NCI-H1092 (cell line): ENCODE measurements at places on chromosomes 6 and 20.

GRCh38 chr20:43564993-43565757 lies 6.3 kb downstream of the SGK2 start:
- no peak for DNase-seq

DNA sequence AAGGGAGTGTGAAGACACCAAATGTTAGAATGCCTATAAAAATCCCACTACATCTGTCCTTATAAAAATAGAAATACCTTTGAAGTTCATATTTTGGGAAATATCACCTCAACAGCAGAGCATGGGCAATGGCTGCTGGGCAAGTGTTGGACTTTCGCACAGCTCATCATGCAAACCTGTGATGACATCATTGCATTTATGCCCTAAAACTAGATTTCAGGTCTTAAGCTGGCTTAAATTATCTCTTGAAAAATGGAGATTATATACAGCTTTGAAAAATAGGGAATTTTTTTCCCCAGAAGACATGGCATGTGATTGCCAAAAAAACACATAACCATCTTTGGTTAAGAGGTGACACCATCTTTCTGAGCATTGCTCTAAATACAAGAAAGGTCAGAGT lies 197.8 kb downstream of the UST start:
- no peak for DNase-seq

DNA sequence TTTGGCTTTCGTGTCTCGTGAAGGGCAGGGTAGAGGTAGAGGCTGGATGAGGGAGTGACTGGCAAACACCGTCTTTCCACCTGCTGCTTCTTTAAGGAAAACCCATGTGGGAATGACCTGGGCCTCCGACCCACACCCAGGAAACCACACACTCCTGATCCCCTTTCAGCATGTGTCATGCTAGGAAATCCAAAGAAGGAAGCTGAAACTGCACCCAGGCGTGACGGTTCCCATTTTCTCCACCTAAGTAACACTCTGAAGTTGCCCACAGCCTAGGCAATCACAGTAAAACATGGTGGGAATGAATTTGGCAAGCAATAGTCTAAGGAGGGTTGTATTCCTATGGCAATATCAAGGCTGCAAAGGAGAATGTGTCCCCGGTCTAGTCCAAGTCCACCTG lies 538.4 kb upstream of the NOX3 start:
- DNase-seq: no peak

- DNase-seq: no peak
Measured at GRCh38 chr20:24764794-24765202, 184.3 kb upstream of the CST7 start.

DNA sequence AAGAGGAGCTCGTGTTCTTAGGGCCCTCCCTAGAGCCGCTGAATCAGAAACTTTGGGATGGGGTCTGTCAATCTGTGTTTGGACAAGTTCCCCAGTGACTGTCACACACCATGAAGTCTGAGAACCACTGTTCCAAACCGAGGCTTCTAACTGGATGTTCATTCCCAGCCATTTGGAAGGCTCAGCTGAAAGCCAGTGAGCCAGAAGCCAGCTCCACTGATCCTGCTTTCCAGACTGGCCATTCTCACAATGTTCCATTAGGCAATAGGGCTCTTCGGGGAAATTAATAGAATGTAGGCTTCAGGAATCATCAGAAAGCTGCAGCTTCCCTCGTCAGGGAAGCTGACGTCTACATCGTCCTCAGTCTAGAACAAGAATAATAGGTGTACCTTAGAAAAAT lies 90.8 kb upstream of the QKI start:
- DNase-seq: no peak

DNA sequence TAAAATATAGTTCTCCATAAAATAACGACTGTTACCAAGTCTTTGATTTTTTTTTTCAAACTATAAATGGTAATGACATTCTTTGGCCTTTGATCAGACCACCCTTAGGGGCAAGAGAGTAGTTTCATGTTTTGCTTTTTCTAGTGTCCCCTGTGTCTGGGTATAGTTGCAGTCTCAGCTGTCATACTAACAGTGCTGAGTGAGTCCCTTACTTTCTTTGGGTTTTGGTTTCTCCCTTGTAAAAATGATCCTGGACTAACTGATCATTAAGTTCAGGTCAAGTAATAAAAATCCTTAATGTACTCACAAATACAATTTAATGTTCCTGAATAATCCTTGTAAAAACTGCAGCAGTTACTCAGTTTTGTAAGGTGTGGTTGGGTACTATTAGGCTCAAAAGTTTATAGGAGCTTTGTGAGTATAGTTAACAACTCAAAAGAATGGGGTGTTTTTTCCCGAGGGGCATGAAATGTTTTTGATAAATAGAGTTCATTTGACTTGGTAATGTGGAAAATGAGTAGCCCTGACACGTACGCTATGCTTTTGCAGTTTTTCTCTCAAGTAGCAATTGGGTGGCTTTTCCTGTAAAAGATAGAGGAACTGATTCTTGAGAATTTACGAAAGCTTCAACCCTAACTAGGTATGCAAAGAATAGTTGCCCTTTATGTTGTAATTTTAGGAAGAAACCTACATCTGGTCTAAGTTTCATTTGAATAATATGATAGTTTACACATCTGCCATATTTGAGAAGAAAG lies 6.2 kb downstream of the PTPN1 start:
- DNase-seq: no peak

GRCh38 chr6:123966618-123967017 lies 163.0 kb downstream of the NKAIN2 start:
- no peak for DNase-seq

- DNase-seq: no peak
Measured at GRCh38 chr6:89999945-90000825, 105.9 kb downstream of the GJA10 start.

- no peak for DNase-seq
Measured at GRCh38 chr6:118581489-118581959, 33.4 kb downstream of the PLN start.

DNA sequence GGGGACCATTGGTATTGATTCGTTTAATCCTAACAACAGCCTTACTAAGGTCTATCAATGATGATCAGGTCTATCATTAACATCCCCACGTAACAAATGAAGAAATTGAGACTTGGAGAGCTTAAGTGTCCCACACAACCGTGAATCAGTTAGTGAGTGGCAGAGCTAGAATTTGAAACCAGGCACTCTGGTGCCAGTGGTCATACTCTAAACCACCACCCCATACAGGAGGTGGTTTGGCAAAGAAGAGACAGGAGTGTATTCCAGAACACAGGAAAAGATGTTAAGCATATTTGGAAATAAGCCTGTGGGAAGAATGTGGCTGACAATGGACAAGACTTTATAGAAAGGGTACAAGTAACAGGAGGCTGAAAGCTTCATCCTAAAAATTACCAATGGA lies 35.7 kb upstream of the MARCKS start:
- no peak for DNase-seq

DNA sequence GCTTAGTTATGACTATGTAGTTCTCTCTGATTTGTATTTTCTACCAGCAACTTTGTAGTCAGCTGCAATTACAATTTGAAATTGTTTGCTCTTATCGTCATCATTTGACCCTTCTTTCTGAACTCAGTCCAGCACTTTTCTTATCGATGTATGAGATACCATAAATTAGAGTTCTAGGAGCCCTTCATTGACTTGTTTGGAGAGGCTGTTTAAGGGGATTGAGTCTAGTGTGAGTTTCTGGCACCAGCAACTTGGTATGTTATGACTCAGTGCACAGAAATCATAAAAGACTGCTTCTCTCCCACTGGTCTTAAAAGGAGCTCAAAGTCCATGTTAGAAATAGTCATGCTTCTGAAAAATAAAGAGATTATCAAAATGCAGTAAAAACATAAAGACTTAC lies 190.3 kb downstream of the TENT5A start:
- DNase-seq: no peak

GRCh38 chr6:26205161-26205624 lies 118.0 kb downstream of the HFE start:
- peak; percentile 75 for DNase-seq

DNA sequence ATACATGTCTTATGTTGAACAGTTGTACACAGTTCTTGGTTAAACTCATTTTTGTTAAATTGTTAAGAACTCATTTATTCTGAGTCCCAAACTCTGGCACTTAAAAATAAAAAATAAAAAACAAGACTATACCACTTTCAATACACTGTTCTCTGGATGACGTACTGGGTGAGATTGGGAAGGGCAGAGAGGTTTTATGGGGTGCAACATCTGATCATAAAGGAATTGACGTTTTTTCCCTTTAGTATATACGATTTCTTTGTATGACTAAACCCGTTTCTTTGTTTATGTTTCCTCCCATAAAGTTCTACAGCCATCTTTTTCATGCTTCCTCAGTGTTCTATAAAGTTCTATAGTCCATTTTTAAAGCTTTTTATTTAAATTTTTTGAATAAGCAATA lies 69.1 kb downstream of the TRMT11 start:
- no peak for DNase-seq

DNA sequence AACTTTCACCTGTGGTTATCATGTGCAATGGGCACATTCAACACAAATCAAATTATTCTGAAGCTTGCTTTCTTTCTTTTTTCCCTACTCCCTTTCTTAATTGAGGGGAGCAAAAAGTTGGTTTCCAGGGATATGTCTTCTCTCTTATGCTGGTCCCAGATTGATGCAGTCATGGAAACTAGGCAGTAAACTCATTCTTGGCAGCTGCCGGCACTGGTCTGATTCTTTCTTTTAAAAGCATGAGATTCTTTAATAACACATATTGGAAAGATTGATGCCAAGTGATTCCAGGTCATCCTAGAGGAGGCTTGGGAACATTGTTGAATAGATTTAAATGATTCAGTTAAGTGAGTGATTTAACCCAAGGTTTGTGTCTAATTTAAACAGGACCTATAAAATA lies 29.0 kb downstream of the PTPRA start:
- no peak for DNase-seq

DNA sequence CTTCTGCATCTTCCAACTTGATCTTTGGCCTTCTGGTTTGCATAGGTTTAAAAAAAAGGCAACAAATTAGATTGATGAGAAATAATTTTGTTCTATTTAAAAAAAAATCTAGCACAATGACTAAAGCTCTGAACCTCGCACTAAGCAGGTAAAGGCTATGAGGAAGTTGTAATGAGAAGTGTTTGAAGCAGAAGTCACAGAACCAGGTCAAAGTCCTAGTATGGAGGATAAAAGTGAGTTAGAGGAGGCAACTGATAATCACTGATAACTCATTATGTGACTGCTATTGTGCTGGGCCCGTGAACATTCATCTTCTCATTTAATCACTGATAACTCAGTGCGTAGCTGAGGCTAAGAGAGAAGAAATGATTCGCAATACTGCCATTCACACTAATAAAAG lies 46.1 kb upstream of the GFRAL start:
- DNase-seq: no peak

GRCh38 chr20:39960522-39961428 lies 728.3 kb downstream of the MAFB start:
- DNase-seq: peak; percentile 79

- DNase-seq: no peak
Measured at GRCh38 chr20:35048739-35049138, 43.9 kb downstream of the TRPC4AP start.

- DNase-seq: no peak
Measured at GRCh38 chr6:38015341-38015740, 195.8 kb downstream of the ZFAND3 start.

DNA sequence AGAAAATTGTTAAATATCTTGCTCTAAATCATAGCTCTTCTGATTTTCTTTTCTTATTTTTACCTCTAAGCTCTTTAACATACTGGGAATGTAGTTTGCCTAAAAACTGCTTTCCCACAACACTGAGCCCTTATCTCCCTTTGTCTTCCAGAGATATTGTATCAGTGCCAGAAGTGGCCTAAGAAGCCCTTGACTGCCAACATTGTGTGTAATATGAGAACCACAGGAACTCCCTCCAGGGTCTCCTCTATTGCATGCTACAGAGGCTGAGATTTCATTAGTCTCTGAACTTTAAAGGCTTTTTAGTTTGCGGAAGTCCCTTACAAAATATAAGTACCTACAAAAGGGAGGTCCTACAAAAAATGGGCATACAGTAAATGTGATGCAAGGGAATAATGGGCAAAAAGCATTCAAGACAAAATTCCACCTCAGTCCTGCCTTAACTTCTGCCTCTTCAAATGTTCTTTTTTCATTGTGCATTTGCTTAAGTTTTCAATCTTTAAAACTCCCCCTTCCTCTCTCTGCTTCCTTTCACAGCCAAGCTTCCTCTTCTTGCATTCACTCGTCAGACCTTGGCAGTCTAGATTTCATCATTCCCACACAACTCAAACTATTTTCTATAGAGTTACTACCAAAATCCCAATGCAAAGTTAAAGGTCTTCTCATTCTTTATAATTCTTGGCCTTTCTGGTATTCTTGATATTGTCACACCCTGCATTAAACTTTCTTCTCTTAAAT lies 76.5 kb downstream of the ADGRG6 start:
- no peak for DNase-seq

DNA sequence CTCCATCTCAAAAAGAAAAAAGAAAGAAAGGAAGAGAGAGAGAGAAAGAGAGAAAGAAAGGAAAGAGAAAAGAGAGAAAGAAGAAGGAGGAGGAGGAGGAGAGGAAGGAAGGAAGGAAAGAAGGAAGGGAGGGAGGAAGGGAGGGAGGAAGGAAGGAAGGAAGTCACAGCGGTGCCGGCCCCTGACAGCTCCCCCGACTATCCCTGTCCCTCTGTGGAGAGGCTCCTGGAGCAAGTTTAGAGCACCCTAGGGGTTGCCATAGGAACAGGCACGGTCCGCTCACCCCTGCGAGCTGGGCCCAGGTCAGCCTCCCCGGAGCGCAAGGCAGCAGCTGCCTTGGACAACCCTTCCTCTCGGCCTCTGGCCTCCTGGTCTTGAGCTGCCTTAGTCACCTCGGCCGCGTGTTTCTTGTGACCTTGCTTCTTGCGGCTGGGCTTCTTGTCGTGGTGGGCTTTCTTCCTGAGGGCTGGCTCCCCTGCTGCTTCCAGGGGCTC lies 6.8 kb downstream of the BNIP5 start:
- DNase-seq: peak; percentile 21

GRCh38 chr6:148550569-148550968 lies 196.3 kb upstream of the UST start:
- DNase-seq: no peak

DNA sequence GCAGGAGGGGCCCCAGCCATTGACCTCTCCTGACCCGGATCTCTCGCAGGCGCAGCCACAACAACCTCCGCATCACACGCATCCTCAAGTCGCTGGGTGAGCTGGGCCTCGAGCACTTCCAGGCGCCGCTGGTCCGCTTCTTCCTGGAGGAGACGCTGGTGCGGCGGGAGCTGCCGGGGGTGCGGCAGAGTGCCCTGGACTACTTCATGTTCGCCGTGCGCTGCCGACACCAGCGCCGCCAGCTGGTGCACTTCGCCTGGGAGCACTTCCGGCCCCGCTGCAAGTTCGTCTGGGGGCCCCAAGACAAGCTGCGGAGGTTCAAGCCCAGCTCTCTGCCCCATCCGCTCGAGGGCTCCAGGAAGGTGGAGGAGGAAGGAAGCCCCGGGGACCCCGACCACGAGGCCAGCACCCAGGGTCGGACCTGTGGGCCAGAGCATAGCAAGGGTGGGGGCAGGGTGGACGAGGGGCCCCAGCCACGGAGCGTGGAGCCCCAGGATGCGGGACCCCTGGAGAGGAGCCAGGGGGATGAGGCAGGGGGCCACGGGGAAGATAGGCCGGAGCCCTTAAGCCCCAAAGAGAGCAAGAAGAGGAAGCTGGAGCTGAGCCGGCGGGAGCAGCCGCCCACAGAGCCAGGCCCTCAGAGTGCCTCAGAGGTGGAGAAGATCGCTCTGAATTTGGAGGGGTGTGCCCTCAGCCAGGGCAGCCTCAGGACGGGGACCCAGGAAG lies 4.5 kb upstream of the COL9A3 start:
- DNase-seq: no peak
